ENCODE measurements at places on chromosomes 6 and 20.

DNA sequence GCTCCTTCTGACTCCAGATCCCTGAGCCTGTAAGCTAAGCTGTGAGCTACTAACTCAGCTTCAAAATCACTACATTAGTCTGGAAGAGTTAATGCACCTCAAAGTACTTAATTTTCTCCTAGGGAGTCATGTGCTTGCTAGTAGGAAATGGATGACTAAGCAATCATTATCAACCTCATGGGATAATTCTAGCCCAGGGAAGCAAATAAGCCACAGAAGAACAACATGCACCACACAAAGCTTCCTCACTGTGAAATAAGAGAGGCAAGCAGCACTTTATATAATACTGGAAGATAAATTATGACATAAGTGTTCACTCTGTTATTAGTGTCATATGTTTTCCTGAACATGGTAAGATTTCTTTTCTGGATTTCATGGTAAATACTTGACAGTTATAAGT, 57.9 kb upstream of the RCAN2 start:
- no peak overlapping the region for H3K27ac ChIP-seq
- ATAC-seq: no peak
- H3K4me1 ChIP-seq: no peaks in the 10 kb centered on the region
- H3K27me3 ChIP-seq: no peaks in the 10 kb centered on the region

DNA sequence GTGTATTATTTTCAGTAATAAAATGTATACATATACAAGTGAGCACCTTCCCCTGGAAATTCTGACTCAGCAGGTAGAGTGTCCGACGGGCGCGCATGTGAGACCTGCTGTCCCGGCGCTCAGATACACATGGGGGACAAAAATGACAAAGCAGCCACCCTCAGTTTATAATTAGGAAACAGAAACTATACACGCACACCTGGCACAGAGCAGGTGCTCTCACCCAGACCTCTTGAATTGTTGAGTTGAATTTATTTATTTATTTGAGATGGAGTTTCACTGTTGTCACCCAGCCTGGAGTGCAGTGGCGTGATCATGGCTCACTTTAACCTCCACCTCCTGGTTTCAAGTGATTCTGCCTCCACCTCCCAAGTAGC, 180.4 kb downstream of the ZDHHC14 start:
- peaks cover 97% of the 10 kb centered on the region for H3K4me1 ChIP-seq
- H3K27ac ChIP-seq: peak overlapping the region; percentile 89
- peaks cover 7% of the 10 kb centered on the region for H3K36me3 ChIP-seq
- no peaks in the 10 kb centered on the region for H3K27me3 ChIP-seq

GRCh38 chr20:22412977-22413868, 171.1 kb downstream of the FOXA2 start:
- no peaks in the 10 kb centered on the region for H3K27me3 ChIP-seq
- ATAC-seq: no peak
- H3K36me3 ChIP-seq: no peaks in the 10 kb centered on the region
- no peaks in the 10 kb centered on the region for H3K4me1 ChIP-seq
- no peak overlapping the region for H3K4me3 ChIP-seq

DNA sequence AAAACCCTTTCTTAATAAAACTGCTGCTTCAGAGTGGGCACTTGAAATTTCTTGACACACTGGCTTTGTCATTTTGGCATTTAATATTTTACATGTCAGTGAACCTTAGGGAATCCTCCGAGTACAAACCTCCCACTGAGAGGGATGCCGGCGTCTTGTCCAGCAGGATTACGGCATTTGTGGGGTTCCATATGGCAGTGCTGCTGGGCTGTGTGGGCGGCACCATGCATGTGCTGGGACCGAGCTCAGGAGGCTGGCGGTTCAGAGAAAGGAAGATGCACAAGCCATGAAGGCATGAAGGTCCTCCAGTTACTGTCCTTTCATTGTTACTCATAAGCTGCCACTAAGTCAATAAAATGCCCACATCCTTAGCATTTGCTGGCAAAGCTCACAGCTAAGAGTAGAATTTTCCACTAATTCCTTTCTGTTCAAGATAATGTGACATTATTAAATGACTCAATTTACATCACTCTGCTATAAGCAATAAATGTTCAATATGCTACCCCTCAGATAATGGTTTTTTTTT, 61.4 kb downstream of the LY86 start:
- ATAC-seq: no peak
- H3K4me3 ChIP-seq: no peak overlapping the region
- H3K4me1 ChIP-seq: peaks cover 17% of the 10 kb centered on the region
- no peaks in the 10 kb centered on the region for H3K27me3 ChIP-seq
- peaks cover 43% of the 10 kb centered on the region for H3K36me3 ChIP-seq

DNA sequence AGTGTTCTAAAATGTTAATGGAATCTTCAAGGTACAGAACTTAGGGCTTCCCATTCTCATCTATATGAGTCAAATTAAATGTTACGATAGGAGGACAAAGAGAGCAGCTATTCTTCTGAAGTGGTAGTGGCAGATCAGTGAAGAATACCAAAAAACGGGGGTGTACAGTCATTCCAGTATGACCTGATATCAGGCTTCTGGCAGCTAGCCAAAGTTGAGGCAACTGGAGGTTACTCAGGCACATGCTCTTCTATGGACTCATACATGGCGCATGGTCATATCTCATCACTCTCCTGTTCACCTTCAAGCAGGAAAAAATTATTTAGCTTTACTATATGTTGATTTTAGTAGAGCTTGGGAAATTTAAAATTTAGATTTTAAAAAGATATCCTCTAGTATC, 1608.8 kb downstream of the GRIK2 start:
- H3K36me3 ChIP-seq: no peaks in the 10 kb centered on the region
- H3K27ac ChIP-seq: no peak overlapping the region
- no peaks in the 10 kb centered on the region for H3K27me3 ChIP-seq
- ATAC-seq: no peak
- H3K4me1 ChIP-seq: no peaks in the 10 kb centered on the region
- H3K4me3 ChIP-seq: no peak overlapping the region

DNA sequence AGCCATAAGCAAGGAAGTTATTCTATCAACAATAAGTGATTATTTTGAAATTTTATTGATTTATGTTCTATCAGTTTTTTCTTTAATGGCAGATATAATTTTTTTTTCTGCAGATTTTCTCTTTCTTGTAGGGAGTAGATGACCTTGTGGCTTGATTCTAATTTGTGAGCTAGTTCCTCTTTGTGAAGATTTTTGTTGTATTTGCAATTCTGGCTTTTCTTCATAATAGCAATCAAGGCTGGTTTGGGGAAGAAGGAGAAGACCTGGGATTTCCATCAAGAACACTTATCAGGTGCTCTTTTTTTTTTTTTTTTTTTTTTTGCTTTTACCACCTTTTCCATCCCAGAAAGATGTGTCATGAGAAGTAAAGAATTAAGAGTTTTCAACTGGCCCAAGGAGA, 324.2 kb upstream of the MAN1A1 start:
- no peak overlapping the region for H3K27ac ChIP-seq
- ATAC-seq: no peak
- no peaks in the 10 kb centered on the region for H3K36me3 ChIP-seq
- H3K27me3 ChIP-seq: peaks cover 9% of the 10 kb centered on the region
- H3K4me3 ChIP-seq: no peak overlapping the region

GRCh38 chr6:20746805-20747558, 212.7 kb downstream of the CDKAL1 start:
- peaks cover 6% of the 10 kb centered on the region for H3K4me1 ChIP-seq
- no peak overlapping the region for H3K4me3 ChIP-seq
- no peak overlapping the region for H3K27ac ChIP-seq
- no peaks in the 10 kb centered on the region for H3K27me3 ChIP-seq
- no peak for ATAC-seq

- peaks cover 28% of the 10 kb centered on the region for H3K4me1 ChIP-seq
- H3K27me3 ChIP-seq: no peaks in the 10 kb centered on the region
- no peak overlapping the region for H3K4me3 ChIP-seq
- no peak overlapping the region for H3K27ac ChIP-seq
- ATAC-seq: no peak
Measured at GRCh38 chr20:37702403-37703034, 8.7 kb downstream of the CTNNBL1 start.

DNA sequence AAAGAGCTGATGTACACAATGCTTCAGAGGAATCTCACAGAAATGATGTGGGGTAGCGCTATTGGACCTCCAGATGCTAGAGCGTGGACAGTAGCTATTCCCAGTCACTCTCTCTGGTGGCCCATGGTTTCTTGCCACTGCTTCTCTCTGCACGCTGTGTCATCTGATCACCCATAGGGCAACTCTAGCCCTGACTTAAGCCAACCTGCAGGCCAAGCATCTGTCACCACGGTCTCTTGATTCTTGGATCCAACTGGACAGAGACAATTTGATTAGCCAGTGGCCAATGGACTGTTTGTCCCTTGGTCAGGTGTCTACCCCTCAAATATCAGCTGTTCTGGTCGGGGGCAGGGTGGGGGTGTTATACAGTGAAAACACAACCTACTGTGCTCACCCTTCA, 42.4 kb upstream of the TRAF3IP2 start:
- no peaks in the 10 kb centered on the region for H3K4me1 ChIP-seq
- no peak for ATAC-seq
- no peak overlapping the region for H3K4me3 ChIP-seq

DNA sequence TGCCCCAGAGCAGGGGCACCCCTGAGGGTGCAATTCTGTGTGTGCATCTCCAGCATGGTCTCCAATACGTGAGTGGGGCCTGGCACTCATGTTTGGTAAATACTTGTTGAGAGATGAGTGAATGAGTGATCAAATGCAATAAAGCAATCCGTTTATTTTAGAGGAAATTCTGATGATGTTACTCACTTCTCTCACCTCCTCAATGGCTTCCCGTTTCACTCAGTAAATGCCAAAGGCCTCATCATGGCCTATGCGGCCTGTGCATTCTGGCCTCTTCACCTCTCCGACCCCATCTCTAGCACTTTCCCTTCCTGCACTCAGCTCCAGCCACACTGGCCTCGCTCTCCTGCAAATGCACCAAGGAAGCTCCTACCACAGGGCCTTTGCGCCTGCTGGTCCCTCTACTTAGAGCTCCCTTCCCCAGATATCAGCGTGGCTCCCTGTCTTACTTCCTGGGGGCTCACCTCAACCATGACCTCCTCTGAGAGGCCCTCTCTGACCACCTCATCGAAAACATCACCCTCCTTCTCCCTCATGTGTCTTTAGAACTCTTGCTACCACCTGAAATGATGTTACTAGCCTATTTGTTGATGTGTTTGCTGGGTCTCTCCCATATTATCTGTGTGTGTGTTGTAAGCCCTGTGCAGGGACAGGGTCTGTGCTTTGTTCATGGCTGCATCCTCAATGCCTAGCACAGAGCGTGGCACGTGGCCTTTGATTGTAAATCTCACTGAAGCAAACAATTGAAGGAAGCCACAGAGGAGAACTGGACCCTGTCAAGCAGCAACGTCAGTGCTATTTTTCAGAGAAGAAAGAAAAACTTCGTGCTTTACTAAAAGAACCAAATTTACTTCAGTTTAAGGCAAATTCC, 42.6 kb downstream of the RAB44 start:
- H3K27ac ChIP-seq: peak overlapping the region; percentile 89
- peaks cover 24% of the 10 kb centered on the region for H3K36me3 ChIP-seq
- H3K4me1 ChIP-seq: peaks cover 74% of the 10 kb centered on the region
- no peaks in the 10 kb centered on the region for H3K27me3 ChIP-seq
- peak; percentile 52 for ATAC-seq

DNA sequence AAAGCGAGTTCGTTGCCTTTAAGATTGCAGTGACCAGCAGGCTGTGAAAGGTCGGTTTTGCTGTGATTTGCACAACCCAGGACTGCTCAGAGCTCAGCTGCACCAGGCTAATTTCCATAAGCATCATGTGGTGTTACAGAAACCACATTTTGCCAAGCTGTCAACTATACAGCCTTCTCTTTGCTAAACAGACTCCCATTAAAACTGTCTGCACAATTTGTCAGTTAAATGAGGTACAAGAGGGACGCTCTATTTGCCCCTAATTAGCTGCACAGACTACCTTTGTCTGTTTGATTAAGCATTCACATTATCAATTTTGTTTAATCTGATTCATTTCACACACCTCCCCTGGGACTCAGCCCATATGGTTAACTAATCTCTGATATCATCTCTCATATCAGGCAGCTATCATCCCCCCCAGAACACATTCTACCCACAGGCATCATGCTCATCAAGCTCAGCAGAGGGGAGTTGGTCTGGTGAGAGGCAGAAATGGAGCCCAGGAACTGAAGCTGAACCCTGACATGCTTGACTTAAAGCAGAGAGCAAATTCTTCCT, 62.1 kb downstream of the OLIG3 start:
- H3K4me3 ChIP-seq: peak overlapping the region; percentile 5
- H3K27ac ChIP-seq: peak overlapping the region; percentile 8
- H3K4me1 ChIP-seq: peaks cover 31% of the 10 kb centered on the region
- peak; percentile 82 for ATAC-seq

GRCh38 chr6:102520966-102521365, 1127.5 kb downstream of the GRIK2 start:
- no peaks in the 10 kb centered on the region for H3K27me3 ChIP-seq
- ATAC-seq: no peak
- H3K4me1 ChIP-seq: no peaks in the 10 kb centered on the region
- no peak overlapping the region for H3K27ac ChIP-seq
- no peaks in the 10 kb centered on the region for H3K36me3 ChIP-seq
- no peak overlapping the region for H3K4me3 ChIP-seq

All from stimulated activated memory B cell treated with anti-CD40 and anti-IgM and Interleukin-4, amounts not matched to agents 10 μg/mL and 1 μg/mL and 100 μg/mL, for 72 hours (primary cell).